ENCODE measurements at places on chromosomes 1 and 21.

DNA sequence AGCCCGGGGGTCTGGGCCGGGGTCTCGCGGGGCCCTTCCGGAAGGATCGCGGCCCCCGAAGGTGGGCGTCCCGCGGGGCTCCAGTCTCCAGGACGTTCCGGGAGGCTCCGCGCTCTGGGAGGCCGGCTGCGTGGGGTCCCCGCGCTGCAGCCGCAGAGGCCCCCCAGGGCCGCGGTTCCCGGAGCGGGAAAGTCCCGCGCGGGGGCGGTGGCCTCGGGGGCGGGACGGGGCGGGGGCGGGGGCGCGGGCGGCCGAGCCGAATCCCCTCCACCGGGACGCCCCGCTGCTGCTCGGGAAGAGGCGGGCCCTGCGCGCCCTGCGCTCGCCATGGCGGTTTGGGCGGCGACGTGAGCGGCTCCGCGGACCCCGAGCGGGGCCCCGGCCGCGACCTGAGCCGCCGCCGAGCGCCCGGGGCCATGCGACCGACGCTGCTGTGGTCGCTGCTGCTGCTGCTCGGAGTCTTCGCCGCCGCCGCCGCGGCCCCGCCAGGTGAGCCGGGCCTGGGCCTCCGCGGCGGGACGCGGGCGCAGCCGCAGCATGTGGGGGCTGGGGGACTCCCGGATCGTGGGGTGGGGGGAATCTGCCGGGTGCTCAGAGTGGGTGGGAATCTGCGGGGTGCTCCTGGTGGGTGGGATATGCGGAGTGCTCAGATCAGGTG, at the start of gene IFNGR2:
Gene IFNGR2, plus strand, starts transcription at position 286 of the 658 bp plus-strand sequence. Its CDS starts 131 bp downstream, at position 417.
- no peaks in the 10 kb centered on the region for H3K36me3 ChIP-seq
- peaks cover 21% of the 10 kb centered on the region for H3K4me1 ChIP-seq
- peak within 1 kb of the TSS; percentile 96 for H3K4me3 ChIP-seq
- H3K27ac ChIP-seq: peak within 1 kb of the TSS; percentile 98
- DNase-seq: peak; percentile 32

DNA sequence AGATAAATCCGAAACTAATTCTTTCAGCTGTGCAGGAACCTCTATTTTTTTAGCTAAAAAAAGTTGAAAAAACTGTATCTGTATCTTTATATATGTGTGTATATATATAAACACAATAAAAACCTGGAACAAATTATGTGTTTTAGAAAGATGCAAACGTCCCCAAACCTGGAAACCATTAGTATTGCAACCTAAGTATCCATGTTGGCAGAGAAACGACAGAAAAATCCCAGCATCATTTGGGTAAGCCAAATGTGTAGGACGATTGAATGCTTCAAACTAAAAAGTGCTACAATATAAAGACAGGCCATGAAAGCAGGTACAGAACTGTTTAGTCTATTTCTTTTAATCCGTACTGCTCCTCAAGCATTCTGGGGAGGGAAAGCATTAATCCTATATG, 87.9 kb downstream of the AHCTF1 start:
- H3K4me1 ChIP-seq: no peaks in the 10 kb centered on the region
- peaks cover 31% of the 10 kb centered on the region for H3K36me3 ChIP-seq
- H3K27ac ChIP-seq: no peak overlapping the region
- no peak for DNase-seq

- no peaks in the 10 kb centered on the region for H3K27me3 ChIP-seq
- H3K4me1 ChIP-seq: no peaks in the 10 kb centered on the region
- no peak for DNase-seq
Observed at GRCh38 chr1:49864581-49864980, 159.2 kb downstream of the AGBL4 start.

DNA sequence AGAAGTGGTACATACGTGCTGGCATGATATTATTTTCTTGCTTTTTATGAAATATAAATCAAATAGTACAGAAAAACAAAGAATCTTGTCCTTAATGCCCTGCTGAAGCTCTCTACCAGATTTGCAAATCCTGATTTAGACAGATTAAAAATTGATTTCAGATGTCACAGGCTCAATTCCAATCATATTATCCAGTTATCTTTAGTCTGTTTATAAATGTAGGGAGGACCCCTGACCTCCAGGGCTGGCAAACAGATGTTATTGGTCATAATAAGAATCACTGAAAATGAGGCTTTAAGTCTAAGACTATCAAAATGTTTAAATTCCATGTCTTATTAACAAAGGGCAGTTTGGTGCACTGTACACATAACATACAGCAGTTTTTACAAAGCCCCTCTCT, 62.1 kb downstream of the TP53BP2 start:
- DNase-seq: no peak
- peaks cover 48% of the 10 kb centered on the region for H3K36me3 ChIP-seq
- H3K27me3 ChIP-seq: no peaks in the 10 kb centered on the region
- H3K4me1 ChIP-seq: peaks cover 8% of the 10 kb centered on the region

GRCh38 chr21:38505654-38506523, 7.6 kb upstream of the ERG start:
- H3K4me3 ChIP-seq: no peak overlapping the region
- no peaks in the 10 kb centered on the region for H3K36me3 ChIP-seq

DNA sequence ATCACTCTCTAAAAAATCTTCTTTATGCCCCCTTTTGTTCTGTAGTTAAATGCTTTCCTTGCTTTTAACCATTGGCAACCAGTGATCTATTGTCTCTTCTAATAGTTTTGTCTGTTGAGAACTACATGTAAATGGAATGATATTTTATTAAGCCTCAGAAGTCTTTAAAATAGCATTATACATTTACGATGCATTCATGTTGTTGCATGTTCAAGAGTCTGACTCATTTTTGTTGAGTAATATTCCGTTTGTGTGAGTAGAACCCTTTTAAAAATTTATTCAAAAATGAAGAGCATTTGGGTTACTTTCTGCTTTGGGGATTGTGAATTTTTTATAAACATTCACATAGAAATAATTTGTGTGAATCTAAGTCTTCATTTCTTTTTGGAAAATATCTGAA, 1352.9 kb downstream of the NCAM2 start:
- peaks cover 38% of the 10 kb centered on the region for H3K36me3 ChIP-seq
- no peak for DNase-seq
- no peaks in the 10 kb centered on the region for H3K27me3 ChIP-seq
- H3K4me1 ChIP-seq: peaks cover 12% of the 10 kb centered on the region
- no peak overlapping the region for H3K4me3 ChIP-seq
- peak overlapping the region; percentile 39 for H3K27ac ChIP-seq

- no peak for DNase-seq
- H3K4me1 ChIP-seq: no peaks in the 10 kb centered on the region
- peaks cover 8% of the 10 kb centered on the region for H3K36me3 ChIP-seq
- H3K27me3 ChIP-seq: no peaks in the 10 kb centered on the region
- no peak overlapping the region for H3K27ac ChIP-seq
- H3K4me3 ChIP-seq: no peak overlapping the region
Observed at GRCh38 chr1:164504749-164505148, 54.2 kb upstream of the PBX1 start.

- no peak for DNase-seq
- H3K27me3 ChIP-seq: peaks cover 4% of the 10 kb centered on the region
Observed at GRCh38 chr1:44050261-44050660, 19.0 kb upstream of the SLC6A9 start.

DNA sequence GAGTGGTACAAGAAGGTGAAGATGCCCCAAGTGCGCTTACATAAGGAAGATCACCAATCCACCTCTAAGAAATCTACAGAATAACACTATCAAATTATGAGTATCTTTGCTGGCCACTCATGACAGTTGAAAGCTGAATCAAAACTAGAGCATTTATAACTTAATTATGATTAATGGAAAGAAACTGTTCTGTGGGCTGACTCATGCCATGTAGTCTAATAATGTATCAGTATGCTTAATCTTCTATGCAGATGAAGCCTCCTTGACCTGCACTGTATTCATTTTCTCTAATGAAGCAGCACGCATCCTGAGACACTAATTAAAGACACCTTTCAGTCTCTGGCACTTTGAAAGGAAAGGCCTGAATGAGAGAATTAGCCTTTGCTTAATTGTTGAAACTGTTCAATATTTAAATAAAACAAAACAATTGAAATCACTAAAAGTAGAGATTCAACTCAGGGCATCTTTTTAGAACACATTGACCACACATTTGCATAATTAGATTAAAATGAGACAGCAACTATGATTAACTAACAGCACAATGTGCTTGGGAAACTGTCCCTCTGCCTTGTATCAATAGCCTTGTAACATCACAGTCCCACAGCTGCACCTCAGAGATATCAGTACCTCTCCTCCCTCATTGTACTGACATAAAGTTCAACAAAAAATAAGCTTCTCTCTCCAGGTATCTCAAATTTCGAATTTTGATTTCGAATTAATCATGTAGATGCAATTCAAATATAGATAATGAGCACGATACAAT, 105.6 kb downstream of the NTPCR start:
- H3K27me3 ChIP-seq: peaks cover 4% of the 10 kb centered on the region
- H3K4me3 ChIP-seq: no peak overlapping the region
- no peak for DNase-seq
- H3K36me3 ChIP-seq: peaks cover 14% of the 10 kb centered on the region
- no peak overlapping the region for H3K27ac ChIP-seq
- no peaks in the 10 kb centered on the region for H3K4me1 ChIP-seq

GRCh38 chr1:230972855-230973271, 5.8 kb downstream of the TTC13 start:
- H3K36me3 ChIP-seq: no peaks in the 10 kb centered on the region
- H3K27me3 ChIP-seq: no peaks in the 10 kb centered on the region
- H3K27ac ChIP-seq: no peak overlapping the region
- no peak overlapping the region for H3K4me3 ChIP-seq
- no peak for DNase-seq
- H3K4me1 ChIP-seq: peaks cover 13% of the 10 kb centered on the region

DNA sequence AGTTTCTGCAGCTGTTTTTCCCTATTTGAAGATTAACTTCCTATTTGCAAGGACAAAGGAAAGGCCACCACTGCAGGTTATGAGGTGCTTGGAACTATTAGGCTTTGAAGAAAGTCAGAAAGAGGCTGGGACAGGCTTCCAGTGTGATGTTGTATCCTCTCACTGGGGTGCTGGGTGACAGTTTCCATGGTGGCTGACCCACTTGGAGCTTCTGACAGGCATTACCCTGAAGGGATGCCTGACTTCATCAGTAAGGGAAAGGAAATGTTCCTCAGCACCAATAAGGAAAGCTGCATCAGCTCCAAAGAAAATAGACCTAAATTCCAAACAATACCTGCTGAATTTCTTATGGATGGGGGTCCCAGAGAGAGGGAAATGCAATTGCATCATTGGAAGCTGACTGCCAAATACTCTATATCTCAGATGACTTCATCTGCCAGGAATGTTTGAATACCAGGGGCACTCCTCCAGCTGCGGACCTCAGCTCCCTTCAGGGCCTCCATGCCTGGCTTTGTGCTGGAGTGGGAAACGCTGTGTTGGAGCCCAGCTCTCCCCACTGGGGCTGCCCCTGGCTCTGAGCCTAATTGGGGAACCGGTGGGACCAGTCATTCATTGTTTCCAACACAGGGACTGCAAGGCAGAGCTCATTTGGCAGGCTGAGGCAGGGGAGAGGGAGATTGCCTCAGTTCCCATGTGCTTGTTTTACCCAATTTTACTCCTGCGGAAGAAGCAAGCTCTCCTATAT, 76.6 kb downstream of the RGL1 start:
- H3K27ac ChIP-seq: peak overlapping the region; percentile 98
- no peaks in the 10 kb centered on the region for H3K27me3 ChIP-seq
- DNase-seq: peak; percentile 80
- H3K4me3 ChIP-seq: no peak overlapping the region
- H3K36me3 ChIP-seq: peaks cover 24% of the 10 kb centered on the region

Measured in mesothelial cell of epicardium (in vitro differentiated cells).